ENCODE measurements at places on chromosomes 3 and 15. TPM values are rescaled to one million over a fixed set of nuclear protein-coding genes. Genes with fewer than 3 reads are reported as not detected.
A peak's percentile ranks its signal among the peaks of the same experiment; 100 is the strongest.

DNA sequence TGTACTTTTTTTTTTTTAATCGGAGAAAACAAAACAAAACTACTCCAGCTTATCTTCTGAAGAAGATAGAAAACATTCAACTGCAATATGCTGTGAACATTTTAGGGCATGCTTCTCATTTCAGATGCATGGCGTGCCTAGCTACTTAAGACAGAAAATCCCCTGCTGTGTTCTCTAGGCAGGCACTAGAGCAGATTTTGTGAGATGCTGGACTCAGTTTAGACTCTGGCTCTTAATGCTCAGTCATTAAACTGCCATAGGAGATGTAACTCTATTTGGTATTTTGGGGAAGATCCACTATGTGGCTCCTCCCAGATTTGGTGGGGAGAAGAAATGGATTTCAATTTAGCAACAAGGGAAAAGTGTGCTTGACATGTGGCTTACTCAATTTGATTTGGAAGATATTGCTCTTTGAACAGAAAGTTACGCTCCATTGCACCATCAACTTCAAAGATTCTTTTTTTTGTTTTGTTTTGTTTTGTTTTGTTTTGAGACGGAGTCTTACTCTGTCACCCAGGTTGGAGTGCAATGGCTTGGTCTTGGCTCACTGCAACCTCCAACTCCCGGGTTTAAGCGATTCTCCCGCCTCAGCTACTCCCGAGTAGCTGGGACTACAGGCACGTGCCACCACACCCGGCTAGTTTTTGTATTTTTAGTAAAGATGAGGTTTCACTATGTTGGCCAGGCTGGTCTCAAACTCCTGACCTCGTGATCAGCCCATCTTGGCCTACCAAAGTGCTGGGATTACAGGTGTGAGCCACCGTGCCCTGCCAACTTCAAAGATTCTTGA lies 62.0 kb upstream of the LEKR1 start:
- H3K27me3 ChIP-seq = no peaks in the 10 kb centered on the region
- H3K4me1 ChIP-seq = no peaks in the 10 kb centered on the region
- H3K27ac ChIP-seq = no peak overlapping the region
- no peaks in the 10 kb centered on the region for H3K36me3 ChIP-seq
- H3K4me3 ChIP-seq = no peak overlapping the region

- H3K4me1 ChIP-seq = peaks cover 13% of the 10 kb centered on the region
- no peak overlapping the region for H3K27ac ChIP-seq
- H3K36me3 ChIP-seq = peaks cover 15% of the 10 kb centered on the region
- H3K4me3 ChIP-seq = no peak overlapping the region
- H3K27me3 ChIP-seq = no peaks in the 10 kb centered on the region
These were observed 26.2 kb downstream of the IFT80 start for GRCh38 chr3:160372780-160373179.

- DNase-seq = no peak
- H3K4me3 ChIP-seq = no peak overlapping the region
- H3K27me3 ChIP-seq = peaks cover 49% of the 10 kb centered on the region
- no peaks in the 10 kb centered on the region for H3K36me3 ChIP-seq
- no peak overlapping the region for H3K27ac ChIP-seq
These were observed 134.9 kb upstream of the TOPAZ1 start for GRCh38 chr3:44106756-44107155.

DNA sequence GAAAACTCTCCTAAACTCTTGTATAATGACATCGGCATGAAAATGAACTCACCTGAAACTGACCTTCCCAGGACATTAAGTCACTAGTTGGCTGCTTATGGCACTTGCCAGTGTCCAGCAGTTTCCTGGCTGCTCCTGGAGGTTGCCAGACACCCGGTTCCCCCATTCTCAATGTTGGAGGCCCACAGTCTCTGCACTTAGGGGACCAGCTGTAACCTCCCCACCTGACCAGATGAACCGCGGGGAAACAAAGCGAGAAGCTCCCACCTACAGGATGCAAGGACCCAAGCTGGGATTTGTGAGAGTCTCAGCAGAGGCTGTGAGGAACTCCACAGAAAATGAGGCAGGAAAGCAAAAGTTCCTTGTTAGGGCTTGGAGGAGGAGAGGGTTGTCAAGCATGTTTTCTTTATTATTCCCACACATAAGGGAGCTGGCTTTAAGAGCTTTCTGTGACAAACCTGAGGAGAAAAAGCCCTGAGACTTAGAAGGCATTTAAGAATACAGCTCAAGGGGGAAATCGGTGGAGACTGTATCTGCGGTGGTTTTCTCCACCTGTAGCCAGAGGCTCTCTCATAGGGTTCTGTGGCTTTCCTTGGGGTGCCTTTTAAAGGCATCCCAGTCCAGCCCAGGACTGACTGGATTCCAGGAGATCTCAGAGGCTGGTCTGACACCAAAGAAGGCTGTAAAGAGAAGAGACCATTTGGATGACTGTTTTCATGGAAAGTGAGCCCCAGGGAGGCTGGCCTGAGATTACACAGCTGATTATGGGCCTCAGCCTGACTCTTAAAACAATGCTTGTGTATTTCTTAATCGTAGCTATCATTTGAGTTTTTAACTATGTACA lies 4.6 kb downstream of the TPM1 start:
- H3K27ac ChIP-seq = no peak overlapping the region
- H3K36me3 ChIP-seq = peaks cover 2% of the 10 kb centered on the region
- H3K27me3 ChIP-seq = peaks cover 49% of the 10 kb centered on the region

Gene BLM
- total RNA-seq = 101 TPM

Gene CHCHD4
- total RNA-seq = 15.6 TPM

GRCh38 chr3:78634316-78634715 lies 1133.5 kb downstream of the ROBO1 start:
- no peaks in the 10 kb centered on the region for H3K4me1 ChIP-seq
- H3K36me3 ChIP-seq = no peaks in the 10 kb centered on the region
- no peak overlapping the region for H3K4me3 ChIP-seq

DNA sequence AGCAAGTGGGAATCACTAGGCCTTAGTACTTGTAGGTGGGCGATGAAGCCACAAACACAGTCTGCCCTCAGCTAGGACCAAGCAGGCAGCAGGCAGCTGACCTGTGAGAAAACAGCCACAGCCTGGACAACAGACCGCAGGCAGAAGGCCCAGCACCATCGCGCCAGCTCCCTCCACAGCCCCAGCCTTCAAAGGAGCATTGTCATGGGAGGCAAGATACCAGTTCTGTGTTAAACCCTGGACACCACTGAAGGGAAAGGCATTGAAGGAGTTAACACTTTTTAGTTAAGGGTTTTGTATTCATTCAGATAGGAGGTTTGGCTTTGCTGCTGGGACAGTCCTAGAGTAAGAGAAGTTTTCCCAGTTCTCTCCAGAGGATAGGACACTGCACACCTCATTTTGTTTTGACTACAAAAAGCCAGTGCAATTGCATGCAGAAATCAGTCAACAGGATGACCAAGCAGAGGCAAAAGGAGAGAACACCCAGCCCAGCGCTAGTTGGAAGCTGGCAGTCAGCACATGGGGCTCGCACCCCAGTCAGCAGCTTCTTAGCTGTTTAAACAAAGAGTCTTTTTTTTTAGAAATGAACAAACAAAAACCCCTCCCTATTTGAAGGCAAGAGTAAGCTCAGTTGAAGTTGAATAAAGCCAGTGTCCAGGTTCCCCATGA lies 286.1 kb upstream of the TPM1 start:
- no peaks in the 10 kb centered on the region for H3K4me1 ChIP-seq
- no peak for DNase-seq
- no peaks in the 10 kb centered on the region for H3K36me3 ChIP-seq
- no peak overlapping the region for H3K27ac ChIP-seq

Gene FSD2
- not detected for total RNA-seq

GRCh38 chr3:33187368-33187634 lies 31.3 kb downstream of the SUSD5 start:
- no peak overlapping the region for H3K4me3 ChIP-seq
- no peak for DNase-seq

GRCh38 chr3:30282154-30282696 lies 324.2 kb upstream of the TGFBR2 start:
- no peaks in the 10 kb centered on the region for H3K36me3 ChIP-seq
- DNase-seq = no peak
- H3K27me3 ChIP-seq = no peaks in the 10 kb centered on the region
- H3K4me3 ChIP-seq = no peak overlapping the region
- H3K27ac ChIP-seq = no peak overlapping the region
- H3K4me1 ChIP-seq = peaks cover 23% of the 10 kb centered on the region

Gene MPI
- total RNA-seq = 29.6 TPM

Gene DCLK3
- total RNA-seq = 0.05 TPM

Gene WDR93
- not detected for total RNA-seq

- peaks cover 44% of the 10 kb centered on the region for H3K36me3 ChIP-seq
- H3K27ac ChIP-seq = peak overlapping the region; percentile 89
- peak overlapping the region; percentile 61 for H3K4me3 ChIP-seq
- H3K27me3 ChIP-seq = no peaks in the 10 kb centered on the region
- peaks cover 29% of the 10 kb centered on the region for H3K4me1 ChIP-seq
- DNase-seq = no peak
These were observed 6.2 kb upstream of the TMF1 start for GRCh38 chr3:69058180-69058946.

- H3K27ac ChIP-seq = no peak overlapping the region
- H3K4me3 ChIP-seq = no peak overlapping the region
- peaks cover 11% of the 10 kb centered on the region for H3K27me3 ChIP-seq
- no peak for DNase-seq
These were observed 11.1 kb upstream of the PLAAT1 start for GRCh38 chr3:193229851-193230420.

DNA sequence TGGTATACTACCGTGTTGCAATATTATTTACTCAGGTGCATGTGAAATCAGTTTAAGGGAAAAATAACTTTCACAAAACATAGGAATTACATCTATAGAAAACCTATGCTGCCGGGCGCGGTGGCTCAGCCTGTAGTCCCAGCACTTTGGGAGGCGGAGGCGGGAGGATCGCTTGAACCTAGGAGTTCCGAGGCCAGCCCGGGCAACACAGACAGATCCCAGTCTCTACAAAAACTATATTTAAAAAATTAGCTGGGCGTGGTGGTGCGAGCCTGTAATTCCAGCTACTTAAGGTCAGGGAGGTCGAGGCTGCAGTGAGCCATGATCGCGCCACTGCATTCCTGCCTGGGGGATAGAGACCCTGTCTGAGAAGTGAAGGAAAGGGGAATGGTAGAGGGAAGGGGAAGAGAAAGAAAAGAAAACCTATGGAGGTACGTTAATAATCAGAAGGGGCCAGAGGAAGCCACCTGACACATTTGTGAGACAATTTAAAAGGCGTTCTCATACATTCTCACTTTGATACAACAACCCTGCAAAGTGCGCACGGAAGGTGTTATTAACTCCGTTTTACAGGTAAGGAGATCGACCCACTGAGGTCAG lies 456 bp upstream of the TMEM62 start:
- no peak for DNase-seq
- peaks cover 21% of the 10 kb centered on the region for H3K4me1 ChIP-seq
- H3K4me3 ChIP-seq = peak overlapping the region; percentile 94
- peaks cover 2% of the 10 kb centered on the region for H3K36me3 ChIP-seq
- peaks cover 6% of the 10 kb centered on the region for H3K27me3 ChIP-seq

Gene DOCK3
- 9.7 TPM for total RNA-seq

DNA sequence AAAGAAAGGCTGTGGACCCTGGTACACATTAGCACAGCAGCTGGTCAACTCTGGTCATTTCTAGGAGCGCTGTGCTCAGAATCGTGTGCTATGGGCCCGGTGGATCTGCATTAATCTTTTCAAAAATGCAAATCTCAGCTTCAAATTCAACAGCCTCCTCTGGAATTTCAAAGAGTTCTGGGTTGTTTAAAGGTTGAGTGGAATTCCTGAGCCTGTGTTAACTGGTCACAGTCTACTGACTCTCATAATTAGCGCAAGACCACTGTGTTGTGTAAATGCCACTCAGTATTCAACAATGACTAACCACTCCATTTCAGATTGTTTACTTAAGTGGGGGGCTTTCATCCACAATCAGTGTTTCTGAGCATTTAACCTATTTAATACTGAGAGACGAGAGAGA lies 2.7 kb upstream of the ARNT2 start:
- H3K4me3 ChIP-seq = no peak overlapping the region
- no peaks in the 10 kb centered on the region for H3K36me3 ChIP-seq
- no peaks in the 10 kb centered on the region for H3K4me1 ChIP-seq

Gene MUSTN1
- 1.3 TPM for total RNA-seq

- no peak overlapping the region for H3K4me3 ChIP-seq
- no peaks in the 10 kb centered on the region for H3K27me3 ChIP-seq
These were observed 213.9 kb upstream of the RBMS3 start for GRCh38 chr3:29067007-29067406.

GRCh38 chr3:23845326-23846216 lies 39.8 kb downstream of the UBE2E1 start:
- H3K4me3 ChIP-seq = no peak overlapping the region
- peaks cover 23% of the 10 kb centered on the region for H3K4me1 ChIP-seq
- H3K36me3 ChIP-seq = peaks cover 2% of the 10 kb centered on the region
- DNase-seq = no peak
- H3K27me3 ChIP-seq = no peaks in the 10 kb centered on the region

DNA sequence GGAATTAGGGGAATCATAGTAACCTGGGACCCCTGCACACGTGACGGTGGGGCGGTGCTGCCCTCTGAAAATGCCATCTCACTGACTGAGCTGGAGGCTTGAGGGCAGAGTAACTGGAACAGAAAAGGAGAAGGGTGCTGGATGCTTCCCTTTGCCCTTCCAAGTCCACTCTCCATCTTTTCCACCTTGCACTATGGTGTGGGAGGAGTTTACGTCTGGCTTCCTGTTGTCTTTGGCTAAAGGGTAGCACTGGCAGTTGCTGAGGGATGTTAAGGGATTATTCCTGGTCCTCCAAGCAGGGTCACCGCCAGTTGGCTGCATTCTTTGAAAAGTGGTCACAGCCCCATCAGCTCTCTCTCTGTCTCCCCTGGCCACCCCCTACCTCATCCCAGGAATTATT lies 129.4 kb upstream of the SNTN start:
- H3K27me3 ChIP-seq = no peaks in the 10 kb centered on the region
- DNase-seq = no peak
- no peaks in the 10 kb centered on the region for H3K36me3 ChIP-seq
- no peak overlapping the region for H3K4me3 ChIP-seq

Gene GOLGA8H
- 0.46 TPM for total RNA-seq
